Activated T-helper 1 cell treated with anti-CD3 and anti-CD28 coated beads, Interleukin-2, amount 50 U/mL, for 16 hours (primary cell): ENCODE measurements at places on chromosomes 11 and 22.

GRCh38 chr11:34928268-34928959 lies 12.0 kb downstream of the PDHX start:
- no peak for DNase-seq

DNA sequence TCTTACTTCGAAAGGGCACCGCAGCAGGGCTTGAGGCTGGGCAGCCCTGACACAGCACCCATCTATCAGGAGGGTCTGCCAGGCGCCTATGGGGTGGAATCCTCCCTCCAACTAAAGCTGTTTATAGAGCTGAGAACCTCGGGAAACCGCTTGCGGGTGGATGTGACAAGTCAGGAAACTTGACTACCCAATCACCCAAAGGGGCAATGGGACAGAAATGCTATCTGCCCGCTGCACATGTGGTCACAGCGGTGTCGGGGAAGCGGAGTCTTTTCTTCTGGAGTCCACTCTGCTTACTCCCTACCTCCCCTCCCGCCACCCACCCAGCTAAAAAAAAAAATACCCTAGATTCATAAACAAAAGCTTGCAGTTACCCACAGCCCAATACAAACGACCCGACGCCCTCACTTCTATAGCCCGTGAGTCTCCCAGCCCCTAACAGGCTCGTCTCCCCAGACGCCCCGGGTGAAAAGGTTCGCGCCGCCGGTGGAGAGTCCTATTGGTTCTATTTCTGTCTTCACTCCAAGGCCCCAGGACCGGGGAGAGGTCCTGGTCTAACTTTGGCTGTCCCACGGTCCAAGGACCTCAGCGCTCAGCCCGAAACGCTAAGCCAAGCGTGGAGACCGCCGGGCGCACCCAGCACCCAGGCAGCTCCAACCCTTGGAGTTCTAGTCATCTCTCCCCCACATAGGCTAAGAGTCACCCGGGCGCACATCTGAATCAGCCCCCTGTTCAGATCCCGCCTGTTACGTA lies 1.4 kb downstream of the TRPC6 start:
- DNase-seq: no peak

- no peak for DNase-seq
These were observed 20.6 kb downstream of the IGHMBP2 start for GRCh38 chr11:68924073-68924925.

DNA sequence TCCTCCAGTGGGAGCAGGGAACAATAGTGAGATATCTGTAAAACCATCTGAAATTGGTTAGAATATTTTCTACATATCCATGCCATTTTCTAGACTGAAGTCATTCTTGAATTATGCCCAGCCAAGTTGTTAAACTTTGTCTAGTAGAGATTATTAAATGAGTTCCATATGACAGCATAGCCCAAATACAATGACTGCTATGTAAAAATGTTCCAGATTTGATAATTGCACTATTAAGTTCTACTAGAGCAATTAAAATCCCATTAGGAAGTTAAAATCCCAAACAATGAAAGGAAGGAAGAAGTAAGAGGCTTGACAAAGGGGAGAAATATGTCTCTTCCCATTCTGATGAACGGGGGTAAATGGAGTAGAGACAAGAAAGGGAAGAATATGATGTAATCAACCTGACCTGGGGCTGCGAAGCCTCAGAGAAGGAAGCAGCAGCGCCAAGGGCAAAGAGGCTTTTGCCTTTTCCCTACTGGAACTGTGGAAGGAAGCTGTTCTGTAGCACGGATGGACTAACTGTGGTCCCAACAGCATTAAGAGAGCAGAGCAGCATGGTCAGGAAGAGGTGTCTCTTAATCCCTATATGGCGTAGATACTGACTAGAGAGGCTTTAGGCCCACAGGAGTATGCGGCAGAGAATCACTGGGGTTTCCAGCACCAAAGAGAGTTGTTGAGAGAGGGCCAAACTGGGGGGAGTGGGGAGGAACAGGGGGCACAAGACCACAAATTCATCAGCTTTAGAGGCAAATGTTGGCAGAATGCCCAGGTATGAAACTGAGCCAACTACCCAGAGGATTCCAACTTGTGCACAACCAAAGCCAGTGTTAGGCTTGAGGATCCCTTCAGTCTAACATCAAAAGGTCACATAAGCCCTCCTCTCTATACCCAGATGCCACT lies 26.7 kb downstream of the RRP8 start:
- no peak for DNase-seq

GRCh38 chr22:46612904-46613605 lies 7.1 kb upstream of the GRAMD4 start:
- DNase-seq: no peak
